NCI-H1436 treated with DMSO at 0.1 percent for 48 hours (cell line): ENCODE measurements at places on chromosomes 11 and 22.

DNA sequence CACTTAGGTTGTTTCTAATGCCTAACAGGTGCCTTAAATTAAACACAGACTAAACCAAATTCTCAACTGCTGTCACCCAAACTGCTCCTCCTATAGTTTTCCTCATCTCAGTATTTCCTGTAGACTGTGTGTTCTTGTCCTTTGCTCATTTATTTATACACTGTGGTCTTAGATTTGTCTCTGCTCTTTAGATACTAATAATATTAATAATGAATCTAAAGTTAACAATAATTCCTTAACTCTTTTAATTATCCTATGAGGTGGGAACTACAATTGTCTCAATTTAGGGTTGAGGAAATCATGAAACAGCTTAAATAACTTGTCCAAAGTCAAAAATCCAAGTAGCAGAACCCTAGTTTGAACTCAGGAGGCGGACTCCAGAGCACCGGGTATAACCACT, 43.9 kb upstream of the YPEL1 start:
- no peak for DNase-seq

GRCh38 chr11:32870676-32871075, 21.9 kb upstream of the QSER1 start:
- no peak for DNase-seq

- DNase-seq = no peak
Observed at GRCh38 chr11:2540223-2540991, 95.6 kb downstream of the KCNQ1 start.

- no peak for DNase-seq
Observed at GRCh38 chr22:39925909-39926679, 25.2 kb downstream of the GRAP2 start.

GRCh38 chr11:64254326-64254725, 3.0 kb downstream of the PLCB3 start:
- DNase-seq = no peak

GRCh38 chr11:104792861-104793260, 105.4 kb downstream of the CASP12 start:
- no peak for DNase-seq

DNA sequence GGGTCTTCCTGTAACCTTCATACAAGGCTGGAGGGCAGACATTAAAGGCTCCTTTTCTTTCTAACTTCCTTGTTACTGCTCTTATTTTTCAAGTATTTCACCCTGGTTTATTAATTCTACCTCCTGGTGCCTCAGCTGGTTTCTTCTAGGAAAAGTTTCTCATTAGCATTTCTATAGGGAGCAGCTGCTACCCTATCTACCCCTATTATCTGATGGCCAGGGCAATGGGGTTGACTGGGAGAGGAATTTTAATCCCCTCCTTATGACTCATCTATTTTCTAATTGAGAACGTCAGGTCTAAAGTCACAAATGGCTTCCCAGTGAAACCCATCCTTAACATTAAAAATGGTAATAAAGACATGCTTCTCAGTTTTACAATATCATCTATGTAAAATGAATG, 5.0 kb downstream of the MAP6 start:
- no peak for DNase-seq

GRCh38 chr11:69189059-69189458, 33.3 kb downstream of the SMIM38 start:
- DNase-seq = no peak

GRCh38 chr11:10895285-10895684, 37.4 kb upstream of the ZBED5 start:
- no peak for DNase-seq

DNA sequence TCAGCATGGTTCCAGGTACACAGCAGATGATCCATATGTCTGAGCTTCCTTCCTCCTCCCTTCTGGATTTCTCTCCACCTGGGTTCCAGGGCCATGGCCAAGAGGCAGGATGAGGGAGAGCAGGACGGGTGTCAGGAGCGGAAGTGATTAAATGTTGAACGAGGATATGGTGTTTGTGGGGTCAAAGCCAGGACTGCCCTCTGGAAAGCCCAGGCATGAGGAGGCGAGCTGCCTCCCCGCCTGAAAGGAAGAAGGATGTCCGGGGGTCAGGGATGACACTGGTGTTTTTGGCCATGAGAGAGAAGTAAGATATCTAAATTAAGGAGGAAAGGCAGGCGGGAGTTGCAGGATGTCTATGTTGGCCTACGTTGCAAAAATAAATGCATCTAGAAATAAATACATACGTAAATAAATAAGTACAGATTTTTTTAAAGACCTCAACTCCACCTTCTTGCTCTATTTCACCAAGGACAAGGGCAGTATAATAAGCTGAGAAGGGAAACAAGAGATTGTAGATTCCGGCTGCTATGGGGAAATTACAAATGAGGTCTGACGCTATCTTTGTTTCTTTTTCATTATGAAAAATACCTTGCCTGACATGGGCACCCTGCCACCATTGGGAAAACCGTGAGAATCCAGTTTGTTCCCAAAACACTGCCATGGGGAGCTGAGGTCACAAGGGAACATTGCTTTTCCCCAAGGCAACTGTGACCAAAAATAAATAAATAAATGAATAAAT, 27.6 kb upstream of the LIPT2 start:
- DNase-seq = no peak

- DNase-seq = no peak
Observed at GRCh38 chr11:111408789-111409727, 30.0 kb upstream of the POU2AF1 start.

GRCh38 chr11:57426929-57427726, at the start of gene SLC43A3:
Gene SLC43A3 (minus strand): TSS chr11:57427121. CDS start chr11:57426172, 949 bp downstream.
- DNase-seq = peak; percentile 22

- DNase-seq = no peak
Observed at GRCh38 chr11:19711911-19712280, 741 bp upstream of the NAV2 start.

DNA sequence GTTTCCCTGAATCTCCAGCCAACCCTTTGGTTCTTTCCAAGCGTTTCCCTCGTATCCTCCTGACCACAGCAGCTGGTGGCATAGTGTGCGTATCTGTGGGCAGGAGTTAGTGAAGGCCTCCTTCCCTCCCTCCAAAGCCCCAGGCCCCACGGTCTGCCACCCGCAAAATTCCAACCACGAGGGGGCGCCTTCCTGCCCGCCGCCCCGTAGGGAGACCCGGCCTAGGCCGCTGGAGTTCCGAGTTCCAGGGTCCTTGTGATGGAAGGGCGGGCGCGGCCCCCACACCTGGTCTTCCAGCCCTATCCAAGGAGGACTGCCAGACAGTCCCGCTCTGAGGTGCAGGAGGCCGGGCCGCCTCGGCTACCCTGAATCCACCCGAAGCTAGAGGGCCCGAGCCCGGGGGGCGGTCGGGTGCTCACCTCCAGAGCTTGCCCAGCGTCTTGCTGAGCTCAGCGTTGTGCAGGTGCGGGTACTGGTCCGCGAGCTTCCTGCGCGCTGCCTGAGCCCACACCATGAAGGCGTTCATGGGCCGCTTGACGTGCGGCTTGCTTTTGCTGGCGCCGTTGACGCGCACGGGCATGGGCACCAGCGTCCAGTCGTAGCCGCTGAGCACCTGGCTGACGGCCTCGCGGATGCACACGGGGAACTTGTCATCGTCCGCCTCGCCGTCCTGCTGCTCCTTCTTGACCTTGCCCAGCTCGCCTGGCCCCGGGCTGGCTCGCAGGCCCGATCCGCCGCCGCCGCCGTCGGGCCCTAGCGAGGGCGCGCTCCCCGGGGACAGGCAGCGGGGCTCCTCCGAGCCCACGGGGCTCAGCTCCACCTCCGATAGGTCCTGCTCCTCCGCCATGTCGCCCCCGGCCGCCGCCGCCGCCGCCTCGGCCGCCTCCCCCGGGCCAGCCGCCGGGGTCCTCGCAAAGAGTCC, 1.2 kb downstream of the SOX10 start:
- DNase-seq = no peak

DNA sequence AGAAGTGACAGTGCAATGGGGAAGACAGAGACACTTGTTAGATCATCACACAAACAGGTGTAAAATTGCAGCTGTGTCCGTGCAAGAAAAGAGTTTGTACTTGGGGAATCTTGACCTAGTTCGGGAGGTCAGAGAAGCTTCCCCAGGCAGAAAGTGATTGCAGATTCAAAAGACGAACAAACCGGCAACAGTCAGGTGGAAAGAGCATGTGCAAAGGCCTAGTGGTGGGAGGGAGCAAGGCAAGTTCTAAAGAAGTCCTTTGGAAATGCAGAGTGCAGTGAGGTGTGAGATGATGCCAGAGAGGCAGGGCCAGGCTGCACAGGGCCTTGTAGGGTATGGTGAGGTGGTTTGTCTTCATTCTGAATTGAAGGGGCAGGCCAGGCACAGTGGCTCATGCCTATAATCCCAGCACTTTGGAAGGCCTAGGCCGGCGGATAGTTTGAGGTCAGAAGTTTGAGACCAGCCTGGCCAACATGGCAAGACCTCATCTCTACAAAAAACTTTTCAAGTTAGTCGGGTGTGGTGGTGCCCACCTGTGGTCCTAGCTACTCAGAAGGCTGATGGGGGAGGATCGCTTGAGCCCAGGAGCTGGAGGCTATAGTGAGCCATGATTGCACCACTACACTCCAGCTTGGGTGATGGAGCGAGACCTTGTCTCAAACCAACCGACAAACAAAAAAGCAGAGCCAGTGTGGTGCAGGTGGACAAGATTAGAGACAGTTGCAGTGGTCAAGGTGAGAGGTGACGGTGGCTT, 1.9 kb upstream of the ESS2 start:
- no peak for DNase-seq
